ENCODE measurements at places on chromosomes 7 and 10. TPM values are rescaled to one million over a fixed set of nuclear protein-coding genes. Genes with fewer than 3 reads are reported as not detected.

Gene CALML5
- not detected for total RNA-seq

Gene CYP3A7
- total RNA-seq: not detected

Gene PDZD8
- total RNA-seq: 13.6 TPM

Gene WASHC2A
- total RNA-seq: 16.4 TPM

Gene CRTAC1
- not detected for total RNA-seq

Gene MSS51
- total RNA-seq: 1.6 TPM

Gene GRID2IP
- total RNA-seq: 0.10 TPM

Gene GARIN1A
- not detected for total RNA-seq

Gene ACTR3C
- total RNA-seq: 3.1 TPM

Gene AQP1
- 0.25 TPM for total RNA-seq

Gene JAKMIP3
- total RNA-seq: 0.52 TPM

Gene AFAP1L2
- total RNA-seq: 0.98 TPM

Gene FOXI2
- not detected for total RNA-seq

Gene IGFBP3
- total RNA-seq: not detected

Gene XPNPEP1
- 52.6 TPM for total RNA-seq

Gene CCM2
- 87.9 TPM for total RNA-seq

Gene TMEM229A
- not detected for total RNA-seq

Gene GPR37
- total RNA-seq: not detected

Measured in activated naive CD4-positive, alpha-beta T cell treated with anti-CD3 and anti-CD28 coated beads for 36 hours (primary cell).